ENCODE measurements at places on chromosomes 6 and 20.

DNA sequence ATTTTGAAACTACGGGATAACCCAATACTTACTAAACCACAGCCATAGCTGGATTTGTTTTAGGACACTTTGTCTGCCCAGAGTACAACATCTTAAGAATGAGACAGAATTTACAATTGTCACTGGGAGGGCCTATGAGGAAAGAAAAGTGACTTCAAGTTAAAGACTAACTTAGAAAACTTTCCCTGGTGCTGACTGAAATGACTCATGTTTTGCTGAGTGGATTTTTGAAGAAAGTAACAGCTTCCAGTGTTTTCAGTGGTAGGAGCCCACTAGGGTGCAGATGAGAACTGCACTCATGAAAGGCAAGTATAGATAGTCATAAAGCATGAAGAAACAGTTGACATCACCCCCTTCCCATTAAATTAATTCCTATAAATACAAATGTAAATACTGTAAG lies 988.2 kb upstream of the MAP3K7 start:
- DNase-seq = no peak

DNA sequence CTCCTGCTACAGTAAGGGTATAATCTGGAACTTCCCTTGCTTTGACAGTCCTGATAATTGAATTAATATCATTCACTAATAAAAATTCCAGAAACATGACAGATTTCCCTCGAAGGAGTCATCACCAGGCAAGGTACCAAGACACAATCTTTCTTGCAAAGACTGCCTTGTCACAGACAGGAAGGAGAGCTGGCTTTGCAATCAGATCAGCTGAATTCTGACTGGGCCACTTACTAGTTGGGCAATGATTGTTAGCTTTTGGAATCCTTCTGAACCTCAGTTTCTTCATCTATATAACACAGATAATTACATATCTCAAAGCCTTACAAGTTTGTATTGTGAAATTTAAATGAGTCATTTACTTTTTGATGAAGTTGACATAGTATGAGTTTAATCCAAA lies 344.2 kb downstream of the RFPL4B start:
- DNase-seq = peak; percentile 94

DNA sequence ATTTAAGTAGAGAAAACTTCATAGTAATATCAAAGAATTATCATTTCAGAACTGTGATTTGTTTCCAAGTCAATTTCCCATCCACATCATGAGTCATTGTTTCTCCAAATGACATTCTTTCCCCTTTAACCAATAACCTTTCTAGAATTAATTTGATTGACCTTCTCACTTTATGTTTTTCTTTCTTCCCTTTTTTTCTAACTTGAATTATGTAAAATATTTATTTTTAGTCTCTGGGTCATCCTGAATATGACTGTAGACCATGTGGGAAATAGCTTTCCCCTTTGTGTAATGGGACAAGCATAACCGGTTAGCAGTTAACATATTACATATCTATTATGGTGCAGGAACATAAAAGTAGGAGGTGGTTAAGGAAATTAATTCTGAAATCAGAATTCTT lies 291.1 kb downstream of the GJA1 start:
- no peak for DNase-seq

- DNase-seq = no peak
Measured at GRCh38 chr6:558089-558488, 98.8 kb downstream of the HUS1B start.

DNA sequence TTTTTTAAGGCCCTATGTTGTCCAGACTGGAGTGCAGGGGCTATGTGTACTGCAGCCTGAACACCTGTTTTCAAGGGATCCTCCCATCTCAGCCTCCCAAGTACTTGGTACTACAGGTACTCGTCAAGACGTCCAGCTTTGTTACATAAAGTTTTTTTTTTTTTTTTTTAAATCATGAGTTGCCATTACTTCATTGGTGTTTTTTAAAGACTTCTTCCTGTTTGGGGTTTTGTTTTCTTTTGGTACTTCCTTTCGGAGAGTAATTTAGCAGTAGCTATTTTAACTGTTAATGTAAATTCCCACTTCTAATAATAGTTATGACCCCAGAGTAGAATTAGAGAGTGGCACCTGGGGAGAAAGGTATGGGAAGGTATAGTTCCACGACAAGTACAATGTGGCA lies 10.5 kb downstream of the ZNFX1 start:
- no peak for DNase-seq

DNA sequence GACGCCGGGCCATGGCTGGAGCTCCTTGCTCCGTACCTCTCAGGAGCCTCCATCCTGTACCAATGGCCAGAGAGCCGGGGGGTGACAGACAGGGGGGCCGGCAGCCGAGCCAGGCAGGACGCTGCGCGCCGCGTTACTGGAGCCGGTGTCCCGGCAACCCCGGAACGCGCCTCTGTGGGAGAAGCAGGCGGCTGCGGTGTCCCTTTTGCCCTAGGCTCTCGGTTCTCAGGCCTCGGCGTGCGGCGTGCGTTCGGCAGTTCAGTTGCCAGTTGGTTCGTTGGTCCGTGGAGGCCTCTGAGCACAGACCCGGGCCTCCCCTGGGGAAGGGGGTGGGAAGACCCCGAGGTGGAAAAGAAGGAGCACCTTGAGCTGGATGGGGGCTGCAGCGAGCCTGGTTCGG lies at the start of gene SPATS1:
Gene SPATS1 (plus strand): TSS at position 162 of the 400 bp plus-strand sequence. CDS start 446 bp downstream, outside the sequence.
- DNase-seq = no peak
